ENCODE measurements at places on chromosomes 11 and 22. TPM values are rescaled to one million over a fixed set of nuclear protein-coding genes. Genes with fewer than 3 reads are reported as not detected.

GRCh38 chr11:117010808-117011540 is 87.3 kb downstream of the SIK3 start:
- no peak for DNase-seq

- no peak for DNase-seq
These were observed 147.9 kb downstream of the FEZ1 start for GRCh38 chr11:125348141-125348651.

DNA sequence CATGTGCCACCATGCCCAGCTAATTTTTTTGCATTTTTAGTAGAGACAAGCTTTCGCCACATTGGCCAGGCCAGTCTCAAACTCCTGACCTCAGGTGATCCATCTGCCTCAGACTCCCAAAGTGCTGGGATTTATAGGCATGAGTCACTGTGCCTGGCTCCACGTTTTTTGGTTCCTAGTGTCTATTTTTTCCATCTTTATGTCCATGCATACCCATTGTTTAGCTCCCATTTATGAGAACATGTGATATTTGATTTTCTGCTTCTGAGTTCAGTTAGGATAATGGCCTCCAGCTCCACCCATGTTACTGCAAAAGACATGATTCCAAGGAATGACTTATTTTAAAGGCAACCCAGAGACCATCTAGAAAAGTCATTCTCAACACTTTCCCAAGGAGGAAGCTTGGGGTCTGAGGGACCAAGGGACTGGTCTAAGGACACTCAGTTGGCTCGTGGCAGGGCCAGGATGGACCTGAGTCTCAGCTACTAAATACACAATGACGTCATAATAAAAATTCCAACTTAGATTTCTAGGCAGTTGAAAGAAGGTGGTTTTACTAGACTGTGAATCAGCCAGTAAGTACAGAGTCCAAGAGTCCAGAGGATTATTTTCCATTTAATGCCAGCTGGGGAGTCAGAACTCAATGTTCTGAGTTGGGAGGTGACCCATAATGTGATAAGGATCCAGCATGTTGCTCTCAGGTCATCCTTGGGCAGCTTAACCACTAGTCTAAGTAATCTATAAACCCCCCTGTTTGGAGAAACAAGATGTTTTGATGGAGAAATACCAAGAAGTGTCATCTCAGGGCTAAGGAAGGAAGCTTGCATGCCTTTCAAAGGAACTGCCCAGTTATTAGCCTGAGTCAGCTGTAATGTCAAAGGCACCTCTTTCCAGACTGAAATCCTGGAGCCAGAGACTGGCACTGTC is 39.4 kb downstream of the ABTB2 start:
- no peak for DNase-seq

- DNase-seq, result no peak
These were observed 4.4 kb upstream of the RAPSN start for GRCh38 chr11:47453365-47453764.

- DNase-seq, result no peak
These were observed 5.7 kb downstream of the DNAL4 start for GRCh38 chr22:38788021-38788816.

DNA sequence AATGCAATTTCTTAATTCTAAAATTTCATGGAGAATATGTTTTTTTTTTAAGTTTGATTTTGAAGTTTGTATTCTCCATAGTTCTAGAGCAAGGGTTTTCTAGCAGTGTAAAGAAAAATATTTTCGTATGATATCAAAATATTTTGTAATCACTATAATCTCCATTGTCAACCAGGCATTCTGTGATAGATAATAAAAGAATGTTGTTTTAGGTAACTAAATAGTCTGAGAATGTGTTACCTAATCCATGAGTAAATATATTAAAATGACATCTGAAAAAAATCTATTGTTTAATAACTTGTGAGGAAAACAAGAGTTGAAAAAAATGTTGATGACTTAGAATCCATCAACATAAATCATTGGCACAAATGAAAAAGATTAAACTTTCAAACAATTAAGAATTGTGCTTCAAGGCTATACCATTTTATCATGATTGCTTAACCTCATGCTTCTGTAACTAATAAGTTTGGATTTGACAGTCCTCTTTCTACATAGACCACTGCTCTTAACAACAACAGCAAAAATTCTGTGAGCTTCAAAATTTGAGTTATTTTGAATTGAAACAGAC is 2211.8 kb downstream of the LRRC4C start:
- no peak for DNase-seq

- no peak for DNase-seq
These were observed 1.8 kb upstream of the DUSP8 start for GRCh38 chr11:1573903-1574237.

The CRYBB3 gene
- total RNA-seq, result not detected

The ESAM gene
- total RNA-seq, result 0.39 TPM

The ARHGAP20 gene
- total RNA-seq, result 0.43 TPM
